Stimulated activated CD4-positive, alpha-beta T cell treated with anti-CD3 and anti-CD28 coated beads, TNF-alpha, amount 100 ng/mL, for 1 hour (primary cell): ENCODE measurements at places on chromosomes 16 and 17.

DNA sequence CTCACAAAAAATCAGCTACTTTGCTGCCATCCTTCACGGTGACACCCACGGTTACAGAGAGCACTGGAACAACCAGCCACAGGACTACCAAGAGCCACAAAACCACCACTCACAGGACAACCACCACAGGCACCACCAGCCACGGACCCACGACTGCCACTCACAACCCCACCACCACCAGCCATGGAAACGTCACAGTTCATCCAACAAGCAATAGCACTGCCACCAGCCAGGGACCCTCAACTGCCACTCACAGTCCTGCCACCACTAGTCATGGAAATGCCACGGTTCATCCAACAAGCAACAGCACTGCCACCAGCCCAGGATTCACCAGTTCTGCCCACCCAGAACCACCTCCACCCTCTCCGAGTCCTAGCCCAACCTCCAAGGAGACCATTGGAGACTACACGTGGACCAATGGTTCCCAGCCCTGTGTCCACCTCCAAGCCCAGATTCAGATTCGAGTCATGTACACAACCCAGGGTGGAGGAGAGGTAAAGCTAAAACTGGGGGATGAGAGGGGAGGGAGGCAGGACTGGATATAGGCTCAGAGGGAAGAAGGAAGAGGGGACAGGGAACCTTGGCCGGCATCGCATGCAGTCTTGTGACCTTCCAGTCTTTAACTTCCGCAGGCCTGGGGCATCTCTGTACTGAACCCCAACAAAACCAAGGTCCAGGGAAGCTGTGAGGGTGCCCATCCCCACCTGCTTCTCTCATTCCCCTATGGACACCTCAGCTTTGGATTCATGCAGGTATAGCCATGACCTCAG lies 581 bp downstream of the CD68 start:
- DNase-seq, result no peak

- no peak for DNase-seq
These were observed 874 bp downstream of the CMTM3 start for GRCh38 chr16:66605177-66605978.

DNA sequence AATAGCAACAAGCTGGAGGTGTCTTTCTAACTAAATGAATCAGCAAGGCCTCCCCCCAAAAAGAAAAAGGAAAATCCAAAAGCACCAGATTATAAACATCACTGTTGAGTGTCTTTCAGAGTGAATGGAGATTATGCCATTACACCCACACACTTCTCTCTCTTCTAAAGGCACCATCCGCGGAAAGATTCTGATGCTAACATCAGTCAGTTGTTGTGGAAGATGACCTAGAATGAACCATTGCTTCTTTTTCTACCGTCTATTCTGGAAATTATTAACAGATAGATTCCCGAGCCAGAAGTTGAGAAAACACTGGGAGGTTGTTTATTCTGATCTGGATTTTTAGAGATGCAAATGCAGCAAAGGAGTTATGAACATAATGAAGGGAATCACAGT lies 60.9 kb upstream of the FAM20A start:
- no peak for DNase-seq

DNA sequence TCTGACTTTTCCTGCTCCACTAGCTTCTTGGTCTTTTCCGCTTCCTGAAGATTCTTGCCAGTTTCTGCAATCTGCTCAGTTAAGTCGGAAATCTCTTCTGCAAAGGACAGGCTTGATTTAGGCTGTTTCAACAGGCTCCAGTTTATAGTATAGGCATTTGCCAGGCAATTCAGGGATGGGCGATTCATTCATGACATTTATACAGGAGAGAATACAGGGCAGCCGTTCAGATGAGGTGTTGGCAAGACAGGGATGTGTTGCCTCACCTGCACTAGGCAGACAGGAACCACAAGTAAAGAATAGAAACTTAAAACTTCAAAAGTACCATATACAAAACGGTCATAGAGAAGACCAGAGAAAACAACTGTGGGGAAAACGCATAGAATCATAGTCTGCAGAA lies 61.7 kb downstream of the MYH13 start:
- DNase-seq, result no peak

DNA sequence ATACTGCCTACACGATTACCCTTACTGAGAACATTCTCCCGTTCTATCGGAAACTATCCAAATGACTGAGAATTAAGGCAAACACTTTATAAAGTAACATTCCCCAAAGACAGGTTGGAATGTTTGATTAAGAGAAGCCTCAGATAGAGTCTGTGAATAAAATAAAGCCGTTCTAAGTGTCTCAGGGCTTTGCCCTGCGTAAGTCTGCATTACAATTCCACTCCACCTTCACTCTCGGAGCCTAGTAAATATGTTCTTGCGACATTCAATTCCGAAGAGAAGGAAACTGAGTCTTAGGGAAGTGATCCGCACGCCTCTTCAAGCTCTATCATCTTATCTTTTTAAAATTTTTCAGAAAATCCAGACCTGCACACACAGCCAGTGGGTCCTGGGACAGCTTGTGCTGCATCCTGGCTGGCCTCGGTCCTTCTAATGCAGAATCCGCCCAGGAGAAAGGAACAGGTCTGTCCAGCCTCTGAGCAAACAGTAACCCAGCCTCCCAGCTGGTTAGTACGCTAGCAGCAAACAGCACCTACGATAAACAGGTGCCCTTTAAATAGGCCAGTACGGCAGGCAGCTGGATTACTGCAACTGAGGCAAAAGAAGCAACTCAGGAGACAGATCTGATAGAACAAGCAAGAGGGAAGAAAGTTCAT lies 254.1 kb upstream of the IRX3 start:
- no peak for DNase-seq

GRCh38 chr16:71467810-71468209 lies 5.8 kb upstream of the ZNF23 start:
- no peak for DNase-seq

- no peak for DNase-seq
These were observed 88.0 kb downstream of the CMIP start for GRCh38 chr16:81532491-81533174.

- DNase-seq, result no peak
These were observed 397.3 kb downstream of the SHISA9 start for GRCh38 chr16:13298666-13299065.

- DNase-seq, result no peak
These were observed 2.5 kb upstream of the STARD3 start for GRCh38 chr17:39634384-39634871.

GRCh38 chr16:65917466-65917865 lies 449.0 kb upstream of the CDH5 start:
- DNase-seq, result no peak

- DNase-seq, result no peak
These were observed at the start of gene OSGIN1 for GRCh38 chr16:83952940-83953795. OSGIN1 (plus strand) TSS chr16:83953240; CDS start chr16:83957672, 4,432 bp downstream.

GRCh38 chr16:66553223-66553622 lies 847 bp downstream of the CKLF start:
- DNase-seq, result no peak

DNA sequence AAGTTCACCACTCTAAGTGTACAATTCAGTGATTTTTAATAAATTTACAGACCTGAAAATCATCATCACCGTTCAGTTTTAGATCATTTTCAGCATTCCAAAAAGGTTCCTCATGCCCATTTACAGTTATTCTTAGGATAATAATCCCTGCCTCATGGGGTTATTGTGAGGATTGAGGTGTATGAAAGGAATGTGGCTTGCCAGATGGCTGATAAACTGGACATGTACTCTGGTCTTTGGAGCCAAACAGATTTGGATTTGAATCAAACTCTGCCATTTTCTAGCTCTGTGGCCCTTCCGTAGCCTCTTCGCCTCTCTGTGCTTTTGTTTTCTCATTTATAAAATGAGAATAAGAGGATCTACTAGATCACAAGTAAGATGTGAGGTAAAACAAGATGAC lies 53.9 kb upstream of the GPRC5B start:
- DNase-seq, result no peak

DNA sequence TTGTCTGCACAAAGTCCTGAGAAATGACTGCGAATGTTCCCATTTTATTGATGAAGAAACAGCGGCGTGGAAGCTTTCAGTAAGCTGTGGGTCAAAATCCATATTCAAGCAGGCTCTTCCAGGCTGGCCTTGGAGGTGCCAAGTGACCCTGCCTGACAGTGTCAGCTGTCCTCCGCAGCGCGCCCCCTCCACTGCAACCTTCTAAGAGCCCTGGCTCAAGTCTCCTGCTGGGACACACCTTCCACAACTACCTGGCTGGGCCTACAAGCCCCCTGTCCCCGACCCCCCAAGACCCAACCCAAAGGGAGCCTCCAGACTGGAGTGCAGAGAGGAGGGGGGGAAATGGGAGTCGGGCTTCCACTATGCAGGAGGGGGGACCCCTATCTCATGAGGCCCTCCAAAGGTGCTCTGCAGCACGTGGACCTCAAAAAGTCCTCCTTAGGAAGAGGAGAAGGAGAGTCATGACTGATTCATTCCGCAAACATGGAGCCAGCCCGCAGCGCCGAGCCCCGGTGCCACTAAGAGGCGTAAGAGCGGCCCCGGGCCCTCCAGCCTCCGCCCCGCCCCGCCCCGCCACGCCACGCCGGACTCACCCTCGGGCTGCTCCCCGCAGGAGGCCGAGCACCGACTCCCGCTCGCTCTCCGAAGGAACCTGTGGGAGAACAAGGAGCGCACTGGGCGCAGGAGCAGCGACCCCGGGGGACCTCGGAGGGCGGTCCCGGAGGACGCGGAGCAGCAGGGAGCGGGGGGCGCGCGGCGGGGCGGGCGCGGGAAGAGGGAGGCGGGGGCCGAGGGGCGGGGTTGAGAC lies 574 bp downstream of the MPP3 start:
- DNase-seq, result no peak

GRCh38 chr17:50953518-50953830 lies 87.3 kb upstream of the TOB1 start:
- no peak for DNase-seq

DNA sequence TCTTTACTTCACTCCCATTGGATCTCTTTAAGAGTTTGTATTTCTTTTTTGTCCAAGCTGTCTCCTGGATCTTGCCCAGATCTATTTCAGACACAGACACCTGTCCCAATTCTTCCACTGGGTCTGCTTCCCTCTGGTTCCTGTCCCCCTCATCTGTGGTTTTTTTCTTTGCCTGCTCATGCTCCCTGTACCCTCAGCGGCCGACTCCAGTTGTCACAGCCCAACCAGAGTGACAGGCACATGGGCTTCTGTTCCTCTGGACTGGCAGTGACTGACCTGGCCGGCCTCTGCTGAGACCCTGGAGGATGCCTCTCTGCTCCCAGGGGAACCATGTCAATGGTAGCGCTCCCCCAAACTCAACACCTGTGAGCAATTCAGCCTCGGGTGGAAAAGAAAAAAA lies 142.6 kb downstream of the WSCD1 start:
- DNase-seq, result no peak

DNA sequence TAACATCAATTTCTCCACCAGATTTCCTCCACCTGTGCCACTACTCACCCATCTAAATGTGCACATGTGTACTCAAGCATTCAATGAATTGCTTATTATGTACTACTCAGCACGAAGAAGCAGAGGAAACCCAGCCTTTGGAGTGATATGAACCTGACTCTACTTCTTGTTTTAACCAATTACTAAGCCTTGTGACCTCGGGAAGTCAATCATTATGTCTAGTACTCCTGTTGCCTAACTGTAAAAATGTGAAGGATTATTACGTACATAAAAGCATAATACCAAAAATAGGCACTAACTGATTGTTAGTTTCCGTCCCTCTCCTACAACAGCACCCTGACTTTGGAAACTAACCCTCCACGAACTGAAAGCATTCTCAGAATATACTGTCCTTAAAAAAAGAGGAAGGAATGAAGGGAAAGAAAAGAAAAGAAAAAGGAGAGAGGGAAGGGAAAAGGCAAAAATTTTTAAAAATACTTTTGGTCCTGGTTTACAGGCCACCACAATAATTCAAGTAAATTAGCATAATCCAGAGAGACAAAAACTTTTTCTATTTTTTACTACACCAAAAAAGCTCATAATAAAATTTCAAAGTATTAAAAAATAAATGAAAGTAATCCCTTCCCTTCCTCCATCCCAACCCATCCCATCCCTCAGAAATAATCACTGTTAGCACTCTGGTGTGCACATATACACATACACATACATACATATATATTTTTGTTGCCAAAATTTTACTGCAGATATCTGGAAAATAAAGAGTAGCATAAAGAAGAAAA lies 53.6 kb downstream of the KANSL1 start:
- no peak for DNase-seq

- DNase-seq, result no peak
These were observed 213.9 kb downstream of the CBLN1 start for GRCh38 chr16:49067776-49068175.

- DNase-seq, result peak; percentile 45
These were observed 132.1 kb downstream of the CLEC16A start for GRCh38 chr16:11076259-11077018.

GRCh38 chr16:87844120-87844733 lies 25.1 kb downstream of the SLC7A5 start:
- no peak for DNase-seq

- DNase-seq, result no peak
These were observed 40.2 kb upstream of the MAF start for GRCh38 chr16:79640513-79641360.

- DNase-seq, result no peak
These were observed 92.9 kb downstream of the TBC1D16 start for GRCh38 chr17:79942591-79943346.

- DNase-seq, result no peak
These were observed 45.2 kb upstream of the KPNB1 start for GRCh38 chr17:47604598-47604927.

DNA sequence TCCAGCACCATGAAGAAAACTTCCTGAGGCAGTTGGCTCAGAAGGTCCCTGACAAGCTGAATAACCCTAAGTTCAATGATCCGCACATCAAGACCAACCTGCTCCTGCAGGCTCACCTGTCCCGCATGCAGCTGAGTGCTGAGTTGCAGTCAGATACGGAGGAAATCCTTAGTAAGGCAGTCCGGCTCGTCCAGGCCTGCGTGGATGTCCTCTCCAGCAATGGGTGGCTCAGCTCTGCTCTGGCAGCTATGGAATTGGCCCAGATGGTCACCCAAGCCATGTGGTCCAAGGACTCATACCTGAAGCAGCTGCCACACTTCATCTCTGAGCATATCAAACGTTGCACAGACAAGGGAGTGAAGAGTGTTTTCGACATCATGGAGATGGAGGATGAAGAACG lies 88.4 kb upstream of the SMURF2 start:
- no peak for DNase-seq

DNA sequence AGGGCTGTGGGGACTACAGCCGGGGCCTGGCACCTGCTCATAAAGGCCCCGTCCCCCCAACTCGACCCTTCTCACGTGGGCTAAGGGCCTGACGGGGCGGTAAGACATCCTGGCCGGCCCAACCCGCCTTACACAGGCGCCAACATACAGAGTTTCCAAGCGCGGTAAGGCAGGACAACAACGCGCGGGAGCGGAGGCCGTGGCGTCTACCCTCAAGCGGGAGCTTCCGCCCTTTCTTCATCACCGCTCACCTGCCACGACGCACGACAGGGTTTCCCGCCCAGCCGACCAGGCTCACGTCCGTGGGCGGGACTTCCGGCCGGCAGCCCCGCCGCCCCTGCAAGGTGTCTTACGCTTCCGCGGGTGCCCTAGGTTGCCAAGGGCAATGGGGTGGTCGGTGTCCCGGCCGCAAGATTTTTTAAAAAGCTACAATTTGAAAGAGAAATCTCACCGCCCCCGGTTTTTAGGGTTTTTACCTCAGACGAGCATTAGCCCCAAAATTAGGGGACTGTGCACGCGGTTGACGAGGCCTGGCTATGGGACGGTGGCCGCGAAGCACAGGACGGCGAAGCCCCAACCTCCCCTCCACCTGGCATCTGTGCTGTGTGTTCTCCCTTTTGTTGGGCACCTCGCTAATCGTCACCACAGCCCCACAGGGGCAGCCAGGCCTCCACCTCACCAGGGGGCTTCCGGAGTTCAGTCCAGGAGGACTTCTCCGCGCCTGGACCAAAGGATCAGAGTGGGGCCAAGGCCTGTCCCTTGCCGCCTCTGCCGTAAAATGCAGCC lies at the start of gene TERB1:
Gene TERB1, minus strand, starts transcription at position 265 of the 786 bp plus-strand sequence. CDS start 4,786 bp downstream, outside the sequence.
- DNase-seq, result no peak

- DNase-seq, result no peak
These were observed 28.2 kb downstream of the ATP2C2 start for GRCh38 chr16:84396537-84397008.
